ENCODE measurements at places on chromosomes 5 and 9. TPM values are rescaled to one million over a fixed set of nuclear protein-coding genes. Genes with fewer than 3 reads are reported as not detected.

The BNC2 gene
- polyA plus RNA-seq, result 5.3 TPM

The PTGES gene
- 9.2 TPM for polyA plus RNA-seq

- no peak for DNase-seq
These were observed 198.9 kb downstream of the FANCC start for GRCh38 chr9:95118596-95118995.

- DNase-seq, result no peak
These were observed 21.4 kb upstream of the CRB2 start for GRCh38 chr9:123334639-123335038.

GRCh38 chr5:39476843-39477220, 52.1 kb upstream of the DAB2 start:
- no peak for DNase-seq

Data from hindlimb muscle (tissue), 1 donor.